ENCODE measurements at places on chromosomes 7 and 10. TPM values are rescaled to one million over a fixed set of nuclear protein-coding genes. Genes with fewer than 3 reads are reported as not detected.

The GPR15LG gene
- not detected for total RNA-seq

GRCh38 chr7:107659666-107660065 lies 962 bp upstream of the SLC26A4 start:
- DNase-seq: no peak

DNA sequence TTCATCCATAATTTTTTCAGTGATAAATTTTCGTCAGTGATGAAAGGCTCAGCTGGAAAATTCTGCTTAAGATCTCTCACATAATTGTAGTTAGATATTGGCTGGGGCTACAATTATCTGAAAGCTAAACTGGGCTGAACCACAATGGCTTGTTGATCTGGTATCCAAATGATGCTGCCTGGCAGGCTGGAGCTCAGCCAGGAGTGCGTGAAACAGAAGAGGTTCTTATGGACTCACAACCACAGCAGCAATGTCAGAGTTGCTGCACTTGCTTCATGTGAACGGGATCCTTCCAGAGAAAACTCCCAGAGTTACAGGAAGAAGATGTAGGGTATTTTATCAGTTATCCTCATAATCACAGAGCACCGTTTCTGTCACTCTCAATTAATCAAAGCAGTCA lies 533.2 kb upstream of the POM121L12 start:
- DNase-seq: no peak

GRCh38 chr10:3263082-3263481 lies 90.5 kb upstream of the PITRM1 start:
- no peak for DNase-seq

DNA sequence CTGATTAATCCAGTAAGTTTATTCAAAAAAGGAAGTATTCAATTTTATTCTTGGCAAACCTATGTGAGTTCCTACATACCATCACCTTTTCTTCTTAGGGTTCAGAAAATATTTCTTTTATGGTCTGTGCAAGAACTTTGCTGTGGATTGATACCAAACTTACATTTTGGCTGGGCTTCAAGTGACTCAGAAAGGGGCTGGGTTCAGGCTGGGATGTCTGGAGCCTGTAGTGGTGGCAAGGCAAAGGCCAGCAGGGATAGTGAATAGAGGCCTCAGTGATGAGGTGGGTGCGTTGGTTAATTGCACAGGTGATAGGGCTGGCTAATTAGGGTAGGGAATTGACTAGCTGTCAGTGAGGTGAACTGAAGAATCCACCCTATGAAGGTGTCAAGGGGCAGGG lies 40.2 kb upstream of the ATXN7L1 start:
- DNase-seq: no peak

DNA sequence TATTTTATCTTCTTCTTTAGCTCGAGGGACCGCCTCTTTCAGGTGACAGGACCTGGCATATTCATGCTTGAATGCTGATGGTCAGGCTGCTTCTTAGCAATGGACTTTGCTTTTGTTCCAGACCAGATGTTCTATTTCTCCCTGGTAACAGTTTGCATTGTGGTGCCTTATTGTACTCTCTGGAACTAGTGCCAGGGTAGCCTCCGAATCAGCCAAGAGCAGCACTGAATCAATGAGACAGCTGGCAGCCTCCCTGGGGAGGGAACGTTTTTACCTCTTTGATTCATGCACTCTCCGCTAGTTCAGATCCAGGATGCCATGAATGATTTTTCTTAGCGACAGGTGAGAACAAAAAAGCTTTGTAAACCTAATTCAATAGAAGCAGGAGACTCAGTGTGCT lies 54.1 kb upstream of the NXPH1 start:
- DNase-seq: no peak

- no peak for DNase-seq
Measured at GRCh38 chr10:119113751-119114732, 10.1 kb downstream of the DENND10 start.

DNA sequence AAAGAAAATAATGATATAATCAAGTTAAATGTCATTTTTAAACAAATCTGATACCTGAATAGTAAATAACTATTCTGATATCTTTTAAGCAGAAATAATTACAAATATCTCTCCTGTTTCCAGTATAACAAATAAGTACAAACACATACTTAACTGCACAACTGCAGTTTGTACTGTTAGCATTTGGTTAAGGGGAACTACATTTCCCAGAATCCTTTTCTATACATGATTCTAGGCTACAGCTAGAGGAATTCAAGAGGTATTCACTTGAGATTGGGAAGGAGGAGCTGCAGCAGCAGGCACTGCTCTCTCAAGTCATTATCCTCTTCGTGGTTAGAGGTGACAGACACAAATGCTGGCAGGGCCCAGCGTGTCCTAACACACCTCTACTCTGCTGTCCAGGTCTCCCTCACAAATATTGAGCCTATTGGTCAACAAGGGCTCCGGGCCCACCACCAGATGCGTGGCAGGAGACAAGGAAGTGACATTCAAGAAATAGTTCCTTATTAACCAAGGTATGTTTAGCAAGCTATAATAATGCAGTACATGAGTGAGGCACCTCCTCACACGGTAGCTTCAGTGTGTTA lies 255.1 kb upstream of the MKLN1 start:
- DNase-seq: no peak
